ENCODE measurements at places on chromosomes 13 and 19.

- no peak for DNase-seq
Measured at GRCh38 chr13:42740753-42741152, 40.6 kb upstream of the FAM216B start.

- no peak for DNase-seq
Measured at GRCh38 chr13:34731486-34731885, 210.6 kb upstream of the NBEA start.

- DNase-seq, result no peak
Measured at GRCh38 chr13:34035178-34035577, 217.2 kb downstream of the RFC3 start.

GRCh38 chr13:91523116-91523515 is 124.7 kb downstream of the GPC5 start:
- no peak for DNase-seq

DNA sequence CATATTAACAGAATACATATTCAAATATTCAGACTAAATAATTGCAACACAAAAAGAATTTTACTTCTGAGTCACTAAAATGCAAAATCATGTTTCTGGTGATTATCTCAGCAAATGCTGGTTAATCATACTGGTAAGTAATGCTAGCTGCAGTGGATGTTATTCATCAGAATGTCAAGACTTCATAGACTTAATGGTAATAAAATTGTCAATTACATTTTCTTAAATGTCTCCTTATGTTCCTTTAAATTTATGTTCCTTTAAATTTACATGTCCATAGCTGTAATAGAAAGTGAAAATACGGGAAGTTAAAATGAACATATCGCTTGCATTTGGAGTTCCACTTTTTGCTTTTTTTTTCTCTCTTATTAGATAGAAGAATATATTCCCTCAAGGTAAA is 853.0 kb downstream of the SLITRK6 start:
- DNase-seq, result no peak

Measured in HEK293T (cell line).